ENCODE measurements at places on chromosomes 1 and 21.

DNA sequence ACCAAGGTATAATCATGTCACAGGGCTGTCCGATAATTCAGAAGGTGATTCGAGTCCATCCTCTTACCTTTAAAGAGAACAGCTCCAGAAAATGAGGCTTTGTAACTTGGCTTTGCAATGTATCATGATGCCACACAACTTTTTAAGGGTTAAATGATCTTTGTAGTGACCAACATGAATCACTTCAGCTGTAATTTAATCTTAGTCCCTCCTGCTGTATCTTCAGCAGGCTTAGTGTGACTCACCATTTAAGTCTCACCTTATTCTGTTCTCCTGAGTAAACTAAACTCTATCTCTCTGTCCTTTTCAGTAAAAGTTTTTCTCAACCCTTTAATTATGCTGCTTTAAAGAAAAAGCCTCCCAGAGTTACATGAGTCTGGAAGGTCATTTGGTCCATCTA lies 1.9 kb upstream of the HIVEP3 start:
- DNase-seq: no peak

- no peak for DNase-seq
These were observed 51.8 kb downstream of the DOP1B start for GRCh38 chr21:36208326-36209013.

DNA sequence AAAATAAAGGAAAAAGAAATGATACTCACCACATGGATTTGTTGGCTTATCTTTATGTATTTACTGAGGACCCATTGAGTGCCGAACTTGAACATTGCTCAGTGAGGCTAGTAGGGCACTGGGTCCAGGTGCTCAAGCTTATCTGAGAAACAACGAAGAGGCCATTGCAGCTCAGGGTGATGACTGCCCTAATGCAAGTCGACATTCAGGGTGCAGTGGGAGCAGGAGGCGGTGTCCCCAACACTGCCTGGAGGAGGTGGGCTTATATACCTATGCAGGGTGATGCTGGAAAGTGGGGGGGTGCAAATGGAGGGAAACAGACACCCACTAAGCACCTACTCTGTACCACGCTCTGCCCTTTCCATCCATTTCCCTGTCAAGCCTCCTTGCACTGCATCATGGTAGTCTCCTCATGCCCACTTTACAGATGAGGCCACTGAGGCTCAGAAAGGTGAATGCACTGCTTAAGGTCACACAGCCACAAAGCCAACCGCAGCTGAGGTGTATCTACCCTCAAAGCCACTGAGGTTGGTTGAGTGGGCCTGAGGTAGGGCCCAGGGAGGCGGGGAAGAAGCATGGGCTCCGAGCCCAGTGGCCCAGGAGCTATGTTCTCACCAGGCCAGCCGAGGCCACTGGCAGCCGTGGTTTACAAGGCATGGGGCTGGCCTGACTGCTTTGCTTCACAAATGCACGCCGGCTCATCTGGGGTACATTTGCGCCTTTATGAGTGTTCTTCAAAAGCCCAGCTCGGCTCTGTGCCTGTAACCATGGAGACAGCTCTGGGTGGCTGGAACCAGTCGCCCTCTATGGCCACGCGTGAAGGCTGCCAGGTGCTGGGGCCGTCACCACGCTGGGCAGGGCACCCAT lies 103.8 kb downstream of the EPHB2 start:
- no peak for DNase-seq

GRCh38 chr1:29878501-29878900 lies 642.2 kb downstream of the PTPRU start:
- DNase-seq: no peak

- no peak for DNase-seq
These were observed 8.4 kb downstream of the MMACHC start for GRCh38 chr1:45508295-45509151.

DNA sequence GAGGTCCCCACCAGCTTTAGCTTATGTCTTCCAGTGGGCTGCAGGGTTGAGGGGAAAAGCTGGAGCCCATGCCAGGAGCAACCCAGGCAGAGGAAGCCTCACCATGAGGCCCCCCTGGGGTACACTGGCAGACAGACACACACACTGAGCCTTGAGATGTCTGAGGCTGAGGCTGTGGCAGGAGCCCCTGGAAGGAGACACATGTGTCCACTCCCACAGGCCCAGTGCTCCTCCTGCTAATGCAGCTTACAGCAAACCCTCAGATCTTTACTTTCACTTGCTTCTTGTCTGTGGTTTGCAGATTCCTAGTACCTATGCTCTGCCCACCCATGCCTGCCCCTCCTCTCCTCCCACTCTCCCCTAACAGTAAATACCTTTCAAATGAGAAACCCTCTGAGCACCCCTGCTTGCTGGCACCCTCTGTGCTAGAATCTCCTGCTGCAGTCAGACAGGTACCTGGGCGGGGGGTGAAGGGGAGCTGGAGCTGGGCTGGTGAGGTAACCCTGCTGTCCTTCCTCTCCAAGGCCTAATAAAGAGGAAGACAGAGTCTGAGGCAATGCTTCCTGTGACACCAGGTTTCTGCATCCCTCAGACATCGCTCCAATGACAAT lies 63.4 kb upstream of the NEK2 start:
- peak; percentile 14 for DNase-seq

Data from effector memory CD8-positive, alpha-beta T cell (primary cell).